ENCODE measurements at places on chromosomes 12 and 14. TPM values are rescaled to one million over a fixed set of nuclear protein-coding genes. Genes with fewer than 3 reads are reported as not detected.
A peak's percentile ranks its signal among the peaks of the same experiment; 100 is the strongest.

DNA sequence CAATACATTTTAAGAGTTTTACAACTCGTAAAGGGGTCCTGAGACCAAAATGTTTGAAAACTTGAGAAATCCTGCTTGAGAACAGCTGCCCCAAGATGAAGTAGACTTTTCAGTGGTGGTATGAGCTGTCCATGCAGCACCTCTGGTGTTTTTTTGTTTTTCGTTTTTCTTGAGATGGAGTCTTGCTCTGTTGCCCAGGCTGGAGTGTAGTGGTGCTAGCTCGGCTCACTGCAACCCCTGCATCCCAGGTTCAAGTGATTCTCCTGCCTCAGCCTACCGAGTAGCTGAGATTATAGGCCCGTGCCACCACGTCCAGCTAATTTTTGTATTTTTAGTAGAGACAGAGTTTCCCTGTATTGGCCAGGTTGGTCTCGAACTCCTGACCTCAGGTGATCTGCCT is 5.5 kb downstream of the PAPOLA start:
- H3K27ac ChIP-seq = no peak overlapping the region
- peaks cover 5% of the 10 kb centered on the region for H3K36me3 ChIP-seq
- H3K4me1 ChIP-seq = peaks cover 51% of the 10 kb centered on the region
- peaks cover 2% of the 10 kb centered on the region for H3K27me3 ChIP-seq
- no peak overlapping the region for H3K4me3 ChIP-seq

DNA sequence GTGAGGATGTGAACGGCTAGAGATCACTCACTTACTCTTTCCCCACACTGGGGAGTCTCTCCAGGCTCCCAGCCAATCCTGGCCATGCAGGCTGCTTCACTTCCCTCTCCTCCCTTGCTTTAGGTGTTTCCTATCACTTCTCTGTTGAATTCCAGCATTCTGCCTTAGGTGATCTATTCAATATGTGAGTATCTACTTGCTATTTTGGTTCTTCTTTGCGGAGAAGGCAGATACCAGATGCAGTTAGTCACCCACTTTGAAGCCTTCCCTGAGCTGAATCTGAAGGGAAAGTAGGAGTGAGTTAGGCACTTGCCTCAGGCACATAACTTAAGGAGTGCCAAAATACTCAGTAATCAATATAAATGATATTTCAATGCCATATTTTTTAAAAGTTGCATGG is 36.0 kb upstream of the FAR2 start:
- H3K27ac ChIP-seq = no peak overlapping the region
- H3K36me3 ChIP-seq = peaks cover 7% of the 10 kb centered on the region
- H3K4me1 ChIP-seq = peaks cover 5% of the 10 kb centered on the region
- H3K27me3 ChIP-seq = no peaks in the 10 kb centered on the region
- H3K4me3 ChIP-seq = no peak overlapping the region

DNA sequence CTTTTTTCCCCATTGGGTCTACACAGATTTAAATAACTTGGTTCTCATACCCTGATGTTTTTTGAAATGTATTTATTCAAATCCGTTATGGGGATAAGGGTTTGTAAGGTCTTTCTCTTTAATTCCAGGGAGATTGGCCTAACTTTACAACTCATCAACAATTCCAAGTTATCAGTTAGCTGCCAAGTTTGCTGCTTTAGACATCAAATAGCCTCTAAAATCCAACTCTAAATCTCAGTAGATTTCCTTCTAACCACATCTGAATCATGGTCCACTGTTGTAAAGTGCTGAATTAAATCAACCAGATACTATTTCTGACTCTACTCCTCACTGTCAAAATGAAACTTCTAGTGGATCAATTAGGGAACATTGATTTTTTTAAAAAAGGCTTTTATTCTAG is 364.1 kb upstream of the E2F7 start:
- peaks cover 8% of the 10 kb centered on the region for H3K4me1 ChIP-seq
- DNase-seq = no peak
- no peaks in the 10 kb centered on the region for H3K27me3 ChIP-seq
- no peak overlapping the region for H3K27ac ChIP-seq
- no peak overlapping the region for H3K4me3 ChIP-seq

DNA sequence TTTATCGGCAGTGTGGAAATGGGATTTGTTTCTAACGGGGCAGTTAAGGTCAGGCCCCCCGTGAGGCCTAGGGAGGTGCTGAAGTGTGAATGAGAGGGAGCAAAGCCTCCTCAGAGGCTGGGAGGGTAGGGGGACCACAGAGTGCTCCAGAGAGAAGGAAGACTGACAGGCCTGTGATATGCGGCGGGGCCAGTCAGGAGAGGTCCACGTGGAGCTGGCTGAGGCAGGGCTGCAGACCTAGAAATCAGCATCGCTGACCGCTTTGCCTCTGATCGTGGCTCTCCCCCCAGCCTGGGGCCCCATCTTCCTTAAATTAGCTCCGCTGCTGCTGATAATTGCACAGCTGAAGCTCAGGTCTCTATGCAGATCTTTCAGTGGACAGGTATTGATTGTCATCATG is 240.8 kb upstream of the PWP1 start:
- DNase-seq = no peak
- H3K4me1 ChIP-seq = no peaks in the 10 kb centered on the region
- H3K36me3 ChIP-seq = no peaks in the 10 kb centered on the region

DNA sequence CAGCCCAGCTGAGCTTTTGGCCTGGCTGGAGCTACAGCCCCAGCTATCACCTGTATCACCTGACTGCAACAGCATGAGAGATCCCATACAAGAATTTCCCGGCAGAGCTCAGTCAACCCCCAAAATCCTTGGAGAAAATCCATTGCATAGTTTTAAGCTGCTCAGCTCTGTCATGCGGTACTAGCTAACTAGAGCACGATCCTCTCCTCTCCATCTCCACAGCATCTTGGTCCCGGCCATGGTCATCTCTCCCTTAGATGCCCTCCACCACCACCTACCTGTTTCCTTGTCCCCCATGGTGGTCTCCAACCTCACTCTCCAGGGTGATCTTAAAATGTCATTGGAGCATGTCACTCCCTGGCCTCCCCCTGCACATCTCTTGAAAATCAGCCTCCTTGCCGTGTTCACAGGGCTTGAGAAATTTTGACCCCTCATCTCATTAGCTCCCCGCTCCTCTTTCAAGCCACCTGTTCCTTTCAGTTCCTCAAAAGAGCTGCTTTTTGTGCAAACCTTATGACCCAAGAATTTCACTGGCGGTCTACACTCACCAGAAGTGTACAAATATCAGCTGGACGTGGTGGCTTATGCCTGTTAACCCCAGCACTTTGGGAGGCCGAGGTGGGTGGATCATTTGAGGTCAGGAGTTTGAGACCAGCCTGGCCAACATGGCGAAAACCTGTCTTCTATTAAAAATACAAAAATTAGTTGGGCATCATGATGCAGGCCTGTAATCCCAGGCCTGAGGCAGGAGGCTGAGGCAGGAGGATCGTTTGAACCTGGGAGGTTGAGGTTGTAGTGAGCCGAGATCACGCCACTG is 8.1 kb upstream of the CLMN start:
- H3K27me3 ChIP-seq = no peaks in the 10 kb centered on the region
- no peak overlapping the region for H3K27ac ChIP-seq
- H3K36me3 ChIP-seq = no peaks in the 10 kb centered on the region
- no peak overlapping the region for H3K4me3 ChIP-seq

DNA sequence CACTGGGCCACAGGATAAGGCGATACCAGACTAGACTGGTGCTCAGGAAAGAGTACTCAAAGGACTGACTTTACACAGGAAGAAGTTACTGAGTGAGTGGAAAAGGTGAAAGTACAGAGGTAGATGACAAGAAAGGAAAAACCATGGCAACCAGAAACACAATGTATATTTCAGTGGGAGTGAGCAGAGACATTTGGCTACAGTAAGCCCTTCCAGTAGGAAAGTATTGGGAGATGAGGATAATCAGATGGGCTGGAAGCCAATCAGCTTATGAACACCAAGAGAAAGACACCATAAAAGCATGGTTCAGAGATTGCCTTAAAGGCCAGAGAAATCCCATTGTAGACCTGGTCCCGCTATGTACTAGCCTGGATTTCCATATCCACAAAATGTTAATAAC is 51.6 kb downstream of the TMTC1 start:
- no peaks in the 10 kb centered on the region for H3K27me3 ChIP-seq
- no peak overlapping the region for H3K27ac ChIP-seq
- no peaks in the 10 kb centered on the region for H3K4me1 ChIP-seq
- no peak for DNase-seq

- H3K4me3 ChIP-seq = peak overlapping the region; percentile 34
- H3K36me3 ChIP-seq = peaks cover 24% of the 10 kb centered on the region
- DNase-seq = no peak
- H3K27me3 ChIP-seq = no peaks in the 10 kb centered on the region
Observed at GRCh38 chr12:32566663-32567295, 112.3 kb upstream of the DNM1L start.

DNA sequence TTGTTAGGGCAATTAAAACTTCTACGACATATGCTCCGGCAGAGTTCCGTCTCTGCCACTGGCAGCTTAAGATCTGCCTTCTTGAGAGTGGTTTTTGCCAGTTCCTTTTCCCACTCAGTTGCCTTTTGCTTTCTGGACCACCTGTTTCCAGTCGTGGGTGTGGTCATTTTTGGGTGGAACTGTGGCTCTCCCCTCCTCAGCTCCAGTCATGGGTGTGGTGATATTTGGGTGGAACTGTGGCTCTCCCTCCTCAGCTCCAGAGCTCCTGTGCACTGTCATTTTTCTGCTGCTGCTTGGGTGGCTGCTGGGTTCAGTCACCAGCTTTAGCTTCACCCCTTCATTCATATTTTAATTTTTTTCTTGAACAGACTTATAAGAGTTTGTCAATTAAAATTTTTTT is 25.3 kb downstream of the WDR20 start:
- H3K4me3 ChIP-seq = no peak overlapping the region
- no peak for DNase-seq
- peaks cover 36% of the 10 kb centered on the region for H3K4me1 ChIP-seq
- H3K36me3 ChIP-seq = peaks cover 8% of the 10 kb centered on the region

DNA sequence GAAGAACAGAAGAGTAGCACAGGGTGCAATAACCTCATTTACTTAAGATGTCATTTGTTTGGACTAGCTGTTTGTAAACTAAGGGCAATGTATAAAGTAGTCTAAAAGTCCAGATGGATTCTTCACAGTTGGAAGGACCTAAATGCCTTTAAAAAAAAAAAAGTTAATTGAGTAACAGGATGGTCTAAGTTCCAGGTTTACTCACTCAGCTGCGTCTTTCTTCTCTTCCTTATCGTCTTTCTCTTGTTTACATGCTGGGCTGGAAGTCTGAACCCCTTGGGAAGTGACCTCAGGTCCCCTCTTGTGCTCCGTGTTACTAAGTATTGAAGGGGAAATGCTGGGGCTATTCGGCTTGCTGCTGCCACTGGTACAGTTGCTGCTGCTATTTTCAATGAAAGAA is 82.5 kb downstream of the SH2B3 start:
- H3K36me3 ChIP-seq = peaks cover 6% of the 10 kb centered on the region
- H3K27ac ChIP-seq = no peak overlapping the region
- no peak overlapping the region for H3K4me3 ChIP-seq
- no peak for DNase-seq
- H3K4me1 ChIP-seq = no peaks in the 10 kb centered on the region

DNA sequence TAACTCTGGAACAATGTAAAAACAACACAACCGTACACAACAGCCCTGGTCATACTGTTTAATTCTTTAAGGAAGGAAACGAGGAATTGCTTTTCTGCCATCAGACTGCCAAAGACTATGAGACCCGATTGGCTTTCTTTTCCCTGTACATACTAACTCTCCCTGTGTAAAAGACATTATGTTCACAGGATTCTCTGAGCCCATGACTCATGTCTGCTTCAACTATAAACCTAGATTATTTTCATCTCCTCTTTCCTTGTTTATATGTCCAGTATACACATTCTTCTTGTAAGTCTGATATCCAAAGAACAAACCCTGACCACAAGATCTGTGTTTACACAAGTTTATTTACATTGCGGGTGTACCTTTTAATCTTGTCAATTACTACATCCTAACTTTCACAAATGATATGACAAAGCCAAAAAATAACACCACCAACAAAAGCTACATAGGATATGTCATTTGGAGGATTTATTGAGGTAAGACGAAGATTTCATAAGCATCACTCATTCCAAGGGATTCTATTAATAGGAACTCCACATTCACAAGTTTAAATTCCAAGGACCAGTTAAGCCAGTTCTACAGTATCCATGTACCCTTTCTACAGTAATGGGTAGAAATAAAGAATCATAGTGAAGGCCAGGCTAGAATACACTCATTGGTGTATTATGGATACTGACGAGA is 67.3 kb downstream of the STXBP6 start:
- no peaks in the 10 kb centered on the region for H3K4me1 ChIP-seq
- H3K36me3 ChIP-seq = no peaks in the 10 kb centered on the region
- no peak overlapping the region for H3K4me3 ChIP-seq
- DNase-seq = no peak
- no peaks in the 10 kb centered on the region for H3K27me3 ChIP-seq

DNA sequence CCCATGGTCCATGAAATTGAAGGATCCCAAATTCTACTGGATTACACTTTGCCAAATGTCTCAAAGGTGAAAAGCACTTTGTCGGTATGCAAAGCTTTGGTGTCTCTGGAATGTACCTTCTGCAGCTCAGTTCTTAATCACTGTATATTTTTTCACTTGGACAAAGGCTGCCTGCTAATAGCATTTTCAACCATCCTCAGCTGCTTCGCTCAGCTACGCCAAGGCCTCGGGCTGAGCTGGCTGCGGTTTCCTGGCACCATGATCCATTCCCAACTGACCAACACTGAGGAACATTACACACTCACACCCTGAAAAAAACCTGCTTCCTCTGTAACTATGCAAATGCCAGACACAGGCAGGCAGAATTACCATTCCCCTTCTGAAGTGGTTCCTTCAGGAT is 335.2 kb downstream of the DPF3 start:
- no peaks in the 10 kb centered on the region for H3K27me3 ChIP-seq
- no peak overlapping the region for H3K4me3 ChIP-seq
- no peaks in the 10 kb centered on the region for H3K36me3 ChIP-seq
- H3K27ac ChIP-seq = no peak overlapping the region

- DNase-seq = no peak
- no peaks in the 10 kb centered on the region for H3K36me3 ChIP-seq
- no peak overlapping the region for H3K27ac ChIP-seq
- no peaks in the 10 kb centered on the region for H3K27me3 ChIP-seq
- peaks cover 5% of the 10 kb centered on the region for H3K4me1 ChIP-seq
- H3K4me3 ChIP-seq = no peak overlapping the region
Observed at GRCh38 chr12:66692170-66692569, 13.3 kb upstream of the GRIP1 start.

- no peak overlapping the region for H3K27ac ChIP-seq
- H3K36me3 ChIP-seq = no peaks in the 10 kb centered on the region
- H3K4me3 ChIP-seq = no peak overlapping the region
- peaks cover 24% of the 10 kb centered on the region for H3K27me3 ChIP-seq
Observed at GRCh38 chr12:13005649-13006048, 5.6 kb upstream of the HEBP1 start.

GRCh38 chr12:105469701-105470100 is 139.2 kb downstream of the C12orf75 start:
- DNase-seq = no peak
- H3K4me3 ChIP-seq = no peak overlapping the region
- no peaks in the 10 kb centered on the region for H3K27me3 ChIP-seq
- no peak overlapping the region for H3K27ac ChIP-seq

KIF26A gene
- total RNA-seq = 15.2 TPM

CCDC88C gene
- total RNA-seq = 44.7 TPM

LACRT gene
- not detected for total RNA-seq

POU6F1 gene
- total RNA-seq = 7.7 TPM

TAS2R10 gene
- total RNA-seq = 1.2 TPM

PLXNC1 gene
- total RNA-seq = 5.8 TPM
